ENCODE measurements at places on chromosomes 3 and 15. TPM values are rescaled to one million over a fixed set of nuclear protein-coding genes. Genes with fewer than 3 reads are reported as not detected.

DCLK3 gene
- not detected for total RNA-seq

CATSPER2 gene
- 2.0 TPM for total RNA-seq

OR5K2 gene
- total RNA-seq = not detected

STARD5 gene
- total RNA-seq = 0.53 TPM

HCN4 gene
- total RNA-seq = not detected

GASK1A gene
- not detected for total RNA-seq

CYP11A1 gene
- 2.0 TPM for total RNA-seq

MKRN2OS gene
- not detected for total RNA-seq

ARHGEF3 gene
- total RNA-seq = 3.4 TPM

RBM5 gene
- total RNA-seq = 173 TPM

RARB gene
- total RNA-seq = 0.94 TPM

C2CD4A gene
- not detected for total RNA-seq

SHF gene
- 8.8 TPM for total RNA-seq

SLCO3A1 gene
- total RNA-seq = 3.7 TPM

RTP1 gene
- total RNA-seq = not detected

SEC61A1 gene
- total RNA-seq = 150 TPM

HYAL1 gene
- total RNA-seq = 0.34 TPM

TJP1 gene
- total RNA-seq = 35.1 TPM

XXYLT1 gene
- 10.6 TPM for total RNA-seq

FILIP1L gene
- total RNA-seq = not detected

CFAP44 gene
- 4.8 TPM for total RNA-seq

RLBP1 gene
- 3.7 TPM for total RNA-seq

STAB1 gene
- total RNA-seq = not detected

DISP2 gene
- total RNA-seq = 1.0 TPM

SMAD6 gene
- 17.9 TPM for total RNA-seq

UTS2B gene
- not detected for total RNA-seq

CIDEC gene
- 0.38 TPM for total RNA-seq

PRTG gene
- total RNA-seq = 27.5 TPM

SLC15A2 gene
- 0.08 TPM for total RNA-seq

CCNL1 gene
- total RNA-seq = 170 TPM

IL16 gene
- total RNA-seq = 1.6 TPM

PDE12 gene
- total RNA-seq = 26.5 TPM

UCN2 gene
- 17.5 TPM for total RNA-seq

GADL1 gene
- total RNA-seq = not detected

LMOD3 gene
- total RNA-seq = not detected

CACNA2D3 gene
- 0.27 TPM for total RNA-seq

SLC28A1 gene
- not detected for total RNA-seq

PLA2G4D gene
- total RNA-seq = not detected

SCN5A gene
- total RNA-seq = 0.03 TPM

GOLGA6L2 gene
- not detected for total RNA-seq

ACKR4 gene
- total RNA-seq = 0.13 TPM

PARP15 gene
- not detected for total RNA-seq

ATP10A gene
- 9.6 TPM for total RNA-seq

TERC gene
- total RNA-seq = 10.9 TPM

CLDN18 gene
- total RNA-seq = not detected

SPATA12 gene
- not detected for total RNA-seq

ARIH1 gene
- 61.1 TPM for total RNA-seq

AGTR1 gene
- not detected for total RNA-seq

SERINC4 gene
- total RNA-seq = 0.08 TPM

FAM227B gene
- 1.6 TPM for total RNA-seq

OR4F6 gene
- total RNA-seq = not detected

GOLGA8S gene
- not detected for total RNA-seq

XYLB gene
- 14.2 TPM for total RNA-seq

LRRK1 gene
- total RNA-seq = 8.4 TPM

FAM219B gene
- 37.5 TPM for total RNA-seq

CRYGS gene
- total RNA-seq = 0.40 TPM

TUSC7 gene
- not detected for total RNA-seq

IQCF5 gene
- total RNA-seq = not detected

All from A375 (cell line).